ENCODE measurements at places on chromosomes 3 and 15.

DNA sequence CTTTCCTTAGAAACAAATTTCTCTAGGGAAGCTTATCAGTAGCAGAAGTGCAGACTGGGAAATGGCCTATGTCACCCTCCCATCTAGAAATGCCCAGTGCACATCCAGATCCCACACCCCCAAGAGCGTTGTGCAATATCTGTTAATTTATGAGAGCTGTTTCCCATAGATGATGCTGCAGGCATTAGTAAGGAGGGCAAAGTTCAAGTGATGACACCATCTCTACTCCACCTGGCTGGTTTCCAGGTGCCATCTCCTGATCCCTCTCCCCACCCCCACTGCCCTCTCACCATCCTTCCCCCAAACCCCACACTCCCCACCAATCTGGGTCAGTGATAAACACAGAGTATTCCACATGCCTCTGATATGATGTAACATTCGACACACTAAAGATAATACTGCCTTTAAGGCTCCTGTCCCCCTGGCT is 39.4 kb downstream of the AGTR1 start:
- no peak for DNase-seq

DNA sequence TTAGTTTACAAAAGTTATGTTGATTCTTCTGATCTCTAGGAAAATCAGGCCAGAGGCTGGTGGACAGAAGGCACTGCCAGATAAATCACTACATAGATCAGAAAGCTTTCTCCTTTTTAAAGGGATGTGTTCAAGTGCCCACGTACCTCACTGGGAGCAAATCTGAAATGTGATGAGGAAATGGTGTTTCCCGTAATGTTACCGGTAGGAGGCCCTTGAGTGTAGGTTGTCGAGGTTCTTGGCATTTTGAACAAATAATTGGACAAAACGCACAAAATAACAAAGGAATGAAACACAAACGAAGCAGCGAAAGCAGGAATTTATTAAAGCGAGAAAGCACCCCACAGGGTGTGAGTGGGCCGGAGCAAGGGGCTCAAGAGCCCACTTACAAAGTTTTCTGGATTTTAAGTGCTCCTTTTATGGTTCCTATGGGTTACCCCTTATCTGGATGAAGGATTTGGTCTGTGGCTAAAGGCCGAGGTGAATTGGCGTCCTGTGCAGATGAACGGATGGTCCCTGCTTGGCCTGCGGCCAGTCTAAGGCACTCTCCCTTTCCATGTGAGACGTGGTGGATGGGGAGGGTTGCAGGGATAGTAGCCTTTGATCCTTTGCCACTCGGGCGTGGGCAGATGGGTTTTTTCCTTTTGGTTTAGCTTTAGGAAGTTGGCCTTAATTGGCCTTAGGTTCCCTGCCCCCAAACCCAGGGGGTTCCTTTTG is 1.0 kb downstream of the SNX1 start:
- DNase-seq = no peak

DNA sequence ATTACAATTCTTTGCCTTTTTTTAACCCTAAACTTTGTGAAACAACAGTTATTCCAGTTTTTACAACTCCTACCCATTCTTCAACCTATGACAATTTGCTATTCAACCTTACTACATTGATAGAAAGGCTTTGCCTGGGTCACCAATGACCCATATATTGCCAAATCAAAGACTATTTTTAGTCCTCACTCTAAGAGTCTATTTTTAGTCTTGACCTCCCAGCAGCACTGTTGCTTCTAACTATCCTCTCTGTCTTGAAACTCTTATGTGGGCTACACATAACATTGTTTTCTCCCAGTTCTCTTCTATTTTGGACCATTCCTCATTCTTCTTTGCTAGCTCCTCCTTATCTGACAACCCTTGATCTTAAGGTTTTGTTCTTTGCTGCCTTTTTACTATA is 71.4 kb downstream of the C3orf80 start:
- DNase-seq = no peak

- DNase-seq = no peak
Observed at GRCh38 chr15:59867086-59867855, 136.8 kb upstream of the FOXB1 start.

- DNase-seq = no peak
Observed at GRCh38 chr3:193868590-193868989, 267.4 kb upstream of the HES1 start.

DNA sequence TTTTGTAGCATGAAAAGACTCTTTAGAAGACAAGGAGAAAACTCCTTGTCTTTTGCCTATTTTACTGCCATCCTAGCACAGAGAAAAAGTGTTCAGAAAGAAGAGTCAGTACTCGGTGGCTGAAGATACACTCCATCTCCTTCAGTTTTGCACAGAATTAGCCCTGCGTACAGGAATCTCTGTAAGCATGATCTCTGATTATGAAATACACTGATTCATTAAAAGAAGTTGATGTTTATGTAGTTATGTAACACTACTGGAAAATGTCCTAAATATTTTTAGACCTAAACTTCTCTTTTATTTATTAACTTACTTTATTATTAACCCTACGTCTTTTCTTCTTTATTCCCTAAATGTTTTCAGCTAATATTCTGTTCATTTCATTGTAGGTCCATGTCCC is 138.4 kb downstream of the LEKR1 start:
- DNase-seq = no peak

GRCh38 chr3:187832202-187832601 is 86.9 kb upstream of the BCL6 start:
- no peak for DNase-seq

DNA sequence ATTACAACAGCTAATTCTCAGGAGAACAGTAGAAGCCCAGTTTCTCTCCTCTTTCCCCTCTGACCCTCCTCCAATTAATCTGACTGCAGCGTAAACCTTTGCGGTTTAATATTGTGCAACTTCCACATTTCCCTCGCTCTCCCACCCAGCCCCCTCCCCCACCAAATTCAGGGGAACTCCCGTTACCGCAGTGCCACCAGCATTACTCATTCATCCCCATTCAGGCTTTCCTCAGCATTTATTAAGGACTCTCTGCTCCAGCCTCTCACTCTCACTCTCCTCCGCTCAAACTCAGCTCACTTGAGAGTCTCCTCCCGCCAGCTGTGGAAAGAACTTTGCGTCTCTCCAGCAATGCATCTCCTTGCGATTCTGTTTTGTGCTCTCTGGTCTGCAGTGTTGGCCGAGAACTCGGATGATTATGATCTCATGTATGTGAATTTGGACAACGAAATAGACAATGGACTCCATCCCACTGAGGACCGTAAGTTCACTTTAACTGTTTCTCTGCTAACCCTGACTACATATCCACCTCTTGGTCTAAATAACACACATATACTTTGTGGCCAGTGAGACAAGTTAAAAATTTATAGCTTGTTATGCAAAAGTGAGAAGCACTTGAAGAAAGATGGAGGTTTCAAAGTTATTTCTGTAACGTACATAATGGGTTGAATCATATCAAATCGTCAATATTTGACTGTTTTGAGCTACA is at the start of gene PTX3:
Gene PTX3, plus strand, starts transcription at position 268 of the 709 bp plus-strand sequence. Its CDS starts 84 bp downstream, at position 352.
- DNase-seq = peak; percentile 69

- DNase-seq = no peak
Observed at GRCh38 chr3:174168538-174169254, 690.4 kb upstream of the NAALADL2 start.

DNA sequence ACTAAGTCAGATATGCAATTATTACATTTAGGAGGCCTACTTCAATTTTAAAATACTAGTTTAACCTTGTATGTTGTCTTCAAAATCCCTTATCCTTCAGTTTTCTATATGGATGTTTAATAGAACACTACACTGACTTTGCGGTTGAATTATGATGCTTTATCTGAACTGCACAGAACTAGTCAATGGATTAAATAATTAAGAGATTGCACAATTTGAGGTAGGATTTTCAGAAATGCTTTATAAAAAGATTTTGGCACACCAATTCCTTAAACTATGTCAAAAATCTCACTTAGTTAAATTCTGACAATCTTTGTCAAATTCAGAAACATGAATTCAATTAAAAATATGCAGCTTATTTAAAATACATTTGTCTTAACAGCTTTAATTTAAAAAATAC is 28.1 kb downstream of the ATOSA start:
- no peak for DNase-seq

DNA sequence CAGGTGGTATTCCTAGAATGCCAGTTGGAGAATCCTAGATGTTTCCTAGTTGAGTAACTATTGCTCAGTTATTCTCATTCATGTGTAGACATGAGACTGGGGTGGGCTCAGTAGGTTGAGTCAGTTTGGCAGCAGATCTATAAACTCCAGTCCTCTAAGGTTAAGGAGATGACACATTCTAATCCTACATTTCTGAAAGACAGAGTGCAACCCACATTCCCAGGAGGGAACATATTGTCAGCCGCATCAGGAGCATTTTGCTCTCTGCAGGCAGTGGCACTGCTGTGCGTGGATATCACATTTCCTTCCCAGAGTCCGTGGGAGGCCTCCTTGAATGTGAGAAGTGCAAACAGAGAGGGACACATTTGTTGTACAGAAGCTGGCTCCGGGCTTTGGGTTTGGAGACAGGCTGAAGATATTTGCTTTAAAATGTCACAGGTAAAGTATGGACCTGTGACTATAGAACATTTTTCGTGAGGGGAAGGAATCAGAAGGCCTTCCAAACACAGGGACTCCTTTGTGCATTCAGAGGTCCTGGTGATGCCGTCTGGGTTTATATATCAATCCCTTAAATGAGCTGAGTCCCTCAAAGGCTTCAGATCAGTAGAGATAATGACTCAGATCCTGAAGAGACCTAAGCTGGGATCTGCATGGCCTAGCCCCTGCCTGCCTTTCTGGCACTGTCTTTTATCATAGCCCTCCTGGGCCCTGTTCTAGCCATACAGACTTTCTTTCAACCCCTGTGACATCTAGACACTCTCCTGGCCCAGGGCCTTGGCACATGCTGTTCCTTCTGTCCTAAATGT is 156.5 kb downstream of the CADPS start:
- no peak for DNase-seq

- DNase-seq = no peak
Observed at GRCh38 chr3:58237238-58237940, at the start of gene ABHD6. TSS of gene ABHD6 (plus strand) at chr3:58237792. CDS start at chr3:58256587, 18,795 bp downstream.

- DNase-seq = no peak
Observed at GRCh38 chr3:9583792-9584191, 30.2 kb upstream of the LHFPL4 start.

- DNase-seq = no peak
Observed at GRCh38 chr3:46888705-46889104, 11.2 kb downstream of the PTH1R start.

DNA sequence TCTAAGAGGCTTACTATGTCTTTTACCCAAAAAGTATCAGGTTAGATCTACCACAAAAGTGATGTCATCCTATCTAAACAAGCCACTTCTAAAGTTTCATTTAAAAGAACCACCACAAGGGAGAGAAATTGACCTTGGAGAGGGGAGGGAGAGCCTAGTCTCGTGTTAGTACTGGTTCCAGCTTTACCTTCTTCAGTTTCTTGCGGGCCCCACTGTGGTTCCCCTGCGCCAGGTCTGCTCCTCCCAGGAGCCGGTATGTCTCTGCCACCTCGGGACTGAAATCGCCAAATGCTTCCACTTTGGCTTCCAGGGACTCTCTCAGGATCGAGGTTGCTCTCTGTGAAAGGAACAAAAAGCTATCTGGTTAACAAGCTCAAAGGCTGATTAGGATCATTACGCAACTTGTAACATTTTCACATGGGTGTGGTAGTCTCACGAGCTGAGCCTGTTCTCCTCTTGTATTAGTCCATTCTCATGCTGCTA is 51.1 kb downstream of the SYNM start:
- DNase-seq = no peak

DNA sequence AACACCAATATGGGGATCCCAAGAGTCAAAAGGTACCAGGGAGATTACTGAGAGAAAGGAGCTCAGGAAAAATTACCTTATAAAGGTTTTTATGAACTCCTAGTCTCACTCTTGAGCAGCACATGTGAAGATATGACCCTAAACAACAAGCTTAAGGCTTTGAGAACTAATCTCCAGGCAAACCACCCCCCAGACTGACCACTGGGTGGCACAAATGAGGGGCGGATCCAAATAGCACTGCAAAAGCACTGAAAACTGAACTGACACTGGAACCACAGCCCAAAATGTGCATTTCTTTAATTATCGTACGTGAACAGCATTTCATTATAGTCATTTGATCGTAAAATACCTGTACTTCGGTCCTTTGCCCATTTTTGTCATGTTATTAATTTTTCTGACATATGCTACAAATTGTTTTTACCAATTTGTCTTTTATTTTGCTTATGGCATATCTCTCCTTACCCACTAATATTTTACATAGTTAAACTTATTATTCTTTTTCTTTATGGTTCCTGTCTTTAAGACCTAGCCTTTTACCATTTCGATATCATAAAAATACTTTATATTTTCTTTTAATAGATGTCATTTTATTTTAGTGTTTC is 31.5 kb upstream of the TFDP2 start:
- DNase-seq = no peak

- no peak for DNase-seq
Observed at GRCh38 chr3:158961911-158962310, 160.1 kb downstream of the MFSD1 start.

DNA sequence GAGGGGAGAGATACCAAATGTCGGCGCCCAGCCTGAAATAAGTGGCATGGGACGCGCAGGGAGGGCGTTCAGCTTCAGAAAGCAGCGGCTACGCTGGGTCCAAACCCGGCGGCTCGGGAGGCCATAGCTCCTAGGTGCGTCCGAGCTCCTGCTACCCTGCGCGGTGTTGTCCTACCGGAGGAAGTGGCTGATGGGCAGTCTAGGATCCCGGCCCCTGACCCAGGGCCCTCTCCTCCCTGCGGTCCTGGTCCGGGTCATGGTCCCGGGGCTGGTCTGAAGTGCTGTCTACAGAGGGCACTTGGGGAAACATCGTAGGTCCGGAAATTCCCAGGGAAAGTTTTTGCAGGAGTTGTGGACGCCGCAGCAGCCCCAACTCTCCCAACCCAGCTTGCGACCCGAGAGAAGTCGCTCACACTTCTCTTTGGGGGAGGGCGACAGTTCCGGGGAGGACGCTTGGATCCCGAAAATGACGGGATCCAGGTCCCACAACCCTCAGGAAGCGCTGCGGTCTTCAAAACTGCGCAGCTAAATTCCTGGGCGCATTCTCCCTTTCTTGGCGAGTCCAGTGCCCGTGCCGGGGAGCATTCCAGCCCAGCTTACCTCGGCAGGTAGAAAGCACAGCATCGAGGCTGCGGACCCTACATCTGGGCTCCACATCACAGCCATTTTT is 9.1 kb upstream of the FOXB1 start:
- DNase-seq = no peak

DNA sequence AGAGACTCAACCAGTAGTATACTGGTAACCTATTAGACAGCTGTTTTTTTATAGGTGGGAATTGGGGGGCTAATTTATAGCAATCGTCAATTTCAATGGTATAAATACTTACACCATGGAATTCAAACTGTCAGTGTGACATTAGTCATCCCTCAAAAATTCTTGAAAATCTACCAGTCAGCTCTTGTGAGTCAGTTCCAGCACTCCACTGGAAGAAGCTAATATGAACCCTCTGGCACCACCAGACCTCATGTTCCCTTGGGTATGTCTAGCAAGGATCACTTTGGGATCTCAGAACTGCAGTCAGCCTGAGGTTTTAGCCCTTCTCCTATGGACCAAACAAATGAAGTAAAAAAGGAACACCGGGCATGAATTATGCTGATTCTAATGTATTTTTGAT is 11.8 kb upstream of the UACA start:
- DNase-seq = peak; percentile 73

- DNase-seq = no peak
Observed at GRCh38 chr15:59298225-59298853, 74.3 kb downstream of the MYO1E start.
